Stimulated activated naive B cell treated with anti-CD40 and anti-IgM and Interleukin-4, amounts not matched to agents 10 μg/mL and 1 μg/mL and 100 μg/mL, for 72 hours (primary cell): ENCODE measurements at places on chromosomes 13 and 19.

DNA sequence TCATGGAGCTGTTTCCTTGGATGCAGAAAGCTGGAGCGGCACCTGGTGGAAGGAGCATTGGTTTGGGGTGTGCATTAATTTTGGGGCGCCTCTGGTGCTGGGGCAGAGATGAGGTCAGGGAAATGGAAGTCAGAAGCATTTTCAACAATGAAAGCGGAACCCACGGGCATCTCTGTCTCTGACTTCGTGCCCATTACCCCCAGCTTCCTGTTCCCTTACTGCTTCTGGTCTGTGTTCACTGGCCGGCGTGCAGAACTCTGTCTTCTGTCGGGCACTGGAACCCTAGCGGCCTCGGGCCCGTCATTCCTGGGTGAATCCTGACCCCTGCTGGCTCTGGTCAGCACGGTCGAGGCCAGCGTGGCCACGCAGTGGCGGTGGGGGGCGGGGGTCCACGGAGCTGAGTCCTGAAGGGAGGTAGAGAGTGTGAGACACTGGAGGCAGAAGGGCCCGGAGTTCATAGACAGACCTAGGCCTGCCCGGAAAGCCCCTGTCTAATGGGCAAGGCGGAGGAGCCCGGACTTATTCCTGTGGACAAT, 7.9 kb upstream of the LINGO3 start:
- peak; percentile 51 for DNase-seq
- peaks cover 5% of the 10 kb centered on the region for H3K36me3 ChIP-seq
- peaks cover 7% of the 10 kb centered on the region for H3K27me3 ChIP-seq
- peak overlapping the region; percentile 20 for H3K4me3 ChIP-seq

GRCh38 chr19:55231391-55232285, 3.1 kb upstream of the TMEM86B start:
- peaks cover 41% of the 10 kb centered on the region for H3K36me3 ChIP-seq
- H3K4me1 ChIP-seq = peaks cover 10% of the 10 kb centered on the region
- H3K27me3 ChIP-seq = no peaks in the 10 kb centered on the region

DNA sequence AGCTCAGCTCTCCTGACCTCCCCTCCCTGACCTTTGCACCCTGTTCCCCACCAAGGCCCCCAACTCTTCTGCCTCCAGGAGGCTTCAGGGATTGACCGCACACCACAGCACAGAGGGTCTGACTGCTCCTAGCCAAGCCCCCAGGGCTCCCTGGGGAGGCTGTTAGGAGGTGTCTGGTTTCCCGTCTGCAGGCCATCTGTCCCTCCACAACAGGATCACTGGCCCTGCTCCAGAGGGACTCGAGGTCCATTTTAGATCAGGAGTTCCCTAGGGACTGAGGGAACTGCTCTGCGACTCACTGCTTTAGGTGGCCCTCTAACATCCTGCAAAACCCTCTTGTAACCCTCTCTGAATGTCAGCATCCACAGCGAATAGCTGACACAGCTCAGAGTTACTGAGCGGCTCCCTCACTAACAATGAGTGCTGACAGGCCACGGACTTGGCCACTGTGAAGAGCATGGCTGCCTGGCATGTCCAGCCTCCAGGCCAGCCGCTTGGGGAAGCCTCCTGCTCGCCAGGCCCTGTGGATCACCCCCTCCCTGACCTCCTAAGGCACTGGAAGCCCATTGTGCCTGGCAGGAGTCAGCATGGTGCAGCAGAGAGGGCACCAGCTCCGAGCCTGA, 17.7 kb downstream of the GRIK5 start:
- peaks cover 5% of the 10 kb centered on the region for H3K4me1 ChIP-seq
- H3K27ac ChIP-seq = no peak overlapping the region
- H3K27me3 ChIP-seq = no peaks in the 10 kb centered on the region
- no peak overlapping the region for H3K4me3 ChIP-seq

DNA sequence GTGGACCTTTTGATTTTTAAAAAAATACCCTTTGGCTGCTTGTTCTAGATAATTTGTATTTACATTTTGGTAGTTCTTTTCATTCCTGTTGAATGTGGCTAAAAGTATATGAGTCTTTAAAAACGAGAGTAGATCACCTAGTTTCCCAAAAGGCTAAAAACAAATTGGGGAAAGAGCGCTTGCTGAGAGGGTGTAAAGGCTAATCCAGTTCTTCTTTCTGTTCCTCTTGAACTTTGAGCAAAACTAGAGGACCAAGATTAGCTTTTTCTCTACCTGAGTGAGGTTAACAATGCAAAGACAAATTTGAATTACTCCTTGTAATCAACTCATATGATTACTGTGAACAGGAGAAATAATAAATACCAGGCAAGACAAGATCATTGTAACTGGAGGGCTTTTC, 2513.2 kb downstream of the PCDH9 start:
- no peak overlapping the region for H3K27ac ChIP-seq
- no peaks in the 10 kb centered on the region for H3K4me1 ChIP-seq
- no peak overlapping the region for H3K4me3 ChIP-seq
- no peak for DNase-seq
- H3K36me3 ChIP-seq = no peaks in the 10 kb centered on the region

DNA sequence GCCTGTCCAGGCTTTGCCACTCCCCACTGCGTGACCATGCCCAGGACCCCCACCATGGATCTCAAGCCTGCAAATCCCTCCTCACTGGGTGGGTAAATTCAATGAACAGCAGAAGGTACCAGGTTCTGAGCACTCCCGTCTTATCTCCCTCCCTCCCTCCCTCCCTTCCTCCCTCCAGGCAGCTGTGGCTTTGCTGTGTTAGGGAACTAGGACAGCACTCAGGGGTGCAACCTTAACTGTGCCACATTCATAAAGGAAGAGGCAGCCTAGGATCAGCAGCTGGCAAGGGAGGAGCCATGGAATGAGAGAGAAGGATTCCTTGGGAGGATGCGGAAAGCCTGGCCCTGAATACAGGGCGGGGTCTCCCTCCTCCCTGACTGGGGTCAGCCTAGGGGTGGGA, 5.6 kb downstream of the CEACAM4 start:
- no peak for DNase-seq
- no peak overlapping the region for H3K4me3 ChIP-seq
- no peaks in the 10 kb centered on the region for H3K4me1 ChIP-seq
- H3K27ac ChIP-seq = no peak overlapping the region
- peaks cover 61% of the 10 kb centered on the region for H3K27me3 ChIP-seq

GRCh38 chr13:51581148-51581820, 3.0 kb upstream of the WDFY2 start:
- peak overlapping the region; percentile 14 for H3K4me3 ChIP-seq
- H3K36me3 ChIP-seq = peaks cover 4% of the 10 kb centered on the region
- H3K27me3 ChIP-seq = no peaks in the 10 kb centered on the region
- H3K27ac ChIP-seq = peak overlapping the region; percentile 7

DNA sequence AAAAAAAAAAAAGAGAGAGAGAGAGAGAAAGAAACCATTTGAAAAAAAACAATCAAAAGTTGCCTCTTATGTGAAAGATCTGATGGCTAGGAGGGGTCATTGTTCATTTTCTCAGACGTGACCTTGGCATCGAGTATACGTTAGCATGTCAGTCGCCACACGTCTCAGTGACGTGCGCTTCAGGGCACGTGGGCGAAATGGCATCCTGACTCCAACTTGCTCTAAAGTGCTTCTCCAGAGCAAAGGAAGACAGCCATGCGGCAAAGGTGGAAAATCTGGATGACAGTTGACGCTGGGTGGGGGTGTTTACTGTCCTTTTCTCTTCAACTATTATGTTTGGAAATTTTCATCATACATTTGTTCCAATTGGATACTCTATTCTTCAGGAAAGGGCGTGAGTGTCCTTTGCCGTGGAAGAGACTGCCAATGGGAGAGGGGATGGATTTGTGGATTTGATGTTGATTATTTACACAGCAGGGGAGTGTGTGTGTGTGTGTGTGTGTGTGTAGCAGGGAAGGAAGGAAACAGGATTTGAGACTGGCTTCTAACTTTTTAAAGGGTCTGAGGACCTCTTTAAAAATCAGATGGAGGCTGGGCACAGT, 25.0 kb downstream of the KLF2 start:
- H3K27me3 ChIP-seq = no peaks in the 10 kb centered on the region
- DNase-seq = no peak
- H3K36me3 ChIP-seq = peaks cover 16% of the 10 kb centered on the region

GRCh38 chr19:5298471-5298901, 42.1 kb downstream of the PTPRS start:
- H3K36me3 ChIP-seq = no peaks in the 10 kb centered on the region
- H3K27me3 ChIP-seq = peaks cover 30% of the 10 kb centered on the region
- no peak overlapping the region for H3K27ac ChIP-seq
- no peak overlapping the region for H3K4me3 ChIP-seq

DNA sequence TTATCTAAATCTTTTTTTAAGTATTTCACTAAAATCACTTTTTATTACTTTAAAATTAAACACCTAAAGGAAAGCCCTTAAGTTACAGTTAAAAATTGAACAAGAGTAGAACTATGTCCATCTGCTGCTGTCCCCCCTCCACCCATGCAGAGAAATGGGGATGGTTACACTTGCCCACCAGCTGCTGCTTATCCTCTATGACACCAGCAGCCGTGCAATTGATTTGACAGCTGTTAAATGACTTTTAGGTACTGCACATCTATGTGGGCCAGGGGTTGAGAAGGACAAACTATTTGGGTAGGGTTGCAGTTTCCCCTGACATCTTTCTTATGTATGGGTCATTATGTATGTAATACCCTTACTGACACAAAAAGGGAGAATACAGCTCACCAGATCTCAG, 77.2 kb downstream of the TBC1D4 start:
- no peak overlapping the region for H3K27ac ChIP-seq
- H3K36me3 ChIP-seq = no peaks in the 10 kb centered on the region
- DNase-seq = no peak
- H3K4me1 ChIP-seq = no peaks in the 10 kb centered on the region

GRCh38 chr19:50599427-50599826, 31.2 kb upstream of the LRRC4B start:
- no peak overlapping the region for H3K4me3 ChIP-seq
- H3K36me3 ChIP-seq = no peaks in the 10 kb centered on the region
- no peak overlapping the region for H3K27ac ChIP-seq

DNA sequence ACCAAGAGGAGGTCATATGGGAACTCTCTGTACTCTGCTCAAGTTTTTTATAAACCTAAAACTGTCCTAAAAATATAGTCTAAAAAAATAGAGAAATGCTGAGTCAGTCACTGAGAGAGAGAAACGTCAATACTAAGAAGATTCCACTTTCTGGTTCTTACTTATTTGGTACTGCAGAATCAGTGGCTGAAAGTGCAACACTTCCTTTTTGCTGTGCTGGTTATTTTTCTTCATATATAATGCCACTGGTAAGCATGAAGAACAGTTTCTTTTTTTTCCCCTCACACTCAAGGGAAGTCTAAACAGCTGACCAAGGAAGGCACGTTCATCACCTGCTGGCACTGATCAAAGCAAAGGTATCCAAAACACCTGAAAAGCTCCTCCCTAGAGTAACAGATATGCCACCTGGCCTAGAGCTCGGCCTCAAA, 44.3 kb upstream of the N4BP2L1 start:
- DNase-seq = no peak
- no peak overlapping the region for H3K4me3 ChIP-seq
- H3K27me3 ChIP-seq = no peaks in the 10 kb centered on the region
- no peak overlapping the region for H3K27ac ChIP-seq
- H3K36me3 ChIP-seq = peaks cover 4% of the 10 kb centered on the region

DNA sequence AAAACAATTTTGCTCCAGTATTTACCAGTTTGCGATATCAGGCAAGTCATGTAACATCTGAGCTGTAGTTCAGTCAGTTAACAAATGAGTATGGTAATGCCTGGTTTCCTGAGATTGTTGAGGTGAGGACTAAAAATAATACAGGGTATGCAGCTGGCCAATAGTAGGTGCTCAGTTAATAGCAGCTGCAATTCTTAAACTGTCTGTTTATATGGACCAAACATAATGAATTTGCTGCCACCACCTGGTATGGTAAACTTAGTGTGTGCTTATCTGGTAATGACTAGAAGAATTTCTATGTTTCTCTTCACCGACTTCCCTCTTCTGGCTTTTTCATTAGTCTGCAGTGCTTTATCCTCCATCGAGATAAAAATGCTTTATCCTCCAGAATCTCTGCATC, 9.1 kb downstream of the ZMYM2 start:
- H3K36me3 ChIP-seq = peaks cover 15% of the 10 kb centered on the region
- no peak for DNase-seq
- H3K4me1 ChIP-seq = peaks cover 7% of the 10 kb centered on the region
- no peaks in the 10 kb centered on the region for H3K27me3 ChIP-seq
- H3K4me3 ChIP-seq = no peak overlapping the region

- peaks cover 13% of the 10 kb centered on the region for H3K36me3 ChIP-seq
- H3K27ac ChIP-seq = no peak overlapping the region
- DNase-seq = no peak
Observed at GRCh38 chr19:30222428-30222873, 149.7 kb upstream of the ZNF536 start.

DNA sequence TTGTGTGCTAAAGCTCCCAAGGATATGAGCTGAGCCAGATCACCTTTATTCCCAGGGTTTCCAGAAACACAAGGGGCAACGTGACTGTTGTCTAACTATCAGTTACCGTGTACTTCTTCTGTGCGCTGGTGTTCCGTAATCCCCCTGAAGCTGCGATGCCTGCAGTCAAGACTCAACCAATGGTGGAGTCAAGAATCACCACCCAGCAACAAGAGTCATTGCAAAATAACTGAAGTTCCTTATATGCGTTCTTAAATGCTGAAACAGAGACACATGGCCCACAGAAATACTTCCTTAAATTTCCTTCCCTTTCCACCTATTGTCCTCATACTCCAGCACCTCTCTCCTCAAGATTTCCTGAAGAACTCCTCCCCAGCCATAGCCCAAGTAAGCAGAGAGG, 200.2 kb downstream of the KATNAL1 start:
- no peak overlapping the region for H3K27ac ChIP-seq
- H3K4me3 ChIP-seq = no peak overlapping the region
- peaks cover 8% of the 10 kb centered on the region for H3K27me3 ChIP-seq
- no peaks in the 10 kb centered on the region for H3K36me3 ChIP-seq
- DNase-seq = no peak
- no peaks in the 10 kb centered on the region for H3K4me1 ChIP-seq

DNA sequence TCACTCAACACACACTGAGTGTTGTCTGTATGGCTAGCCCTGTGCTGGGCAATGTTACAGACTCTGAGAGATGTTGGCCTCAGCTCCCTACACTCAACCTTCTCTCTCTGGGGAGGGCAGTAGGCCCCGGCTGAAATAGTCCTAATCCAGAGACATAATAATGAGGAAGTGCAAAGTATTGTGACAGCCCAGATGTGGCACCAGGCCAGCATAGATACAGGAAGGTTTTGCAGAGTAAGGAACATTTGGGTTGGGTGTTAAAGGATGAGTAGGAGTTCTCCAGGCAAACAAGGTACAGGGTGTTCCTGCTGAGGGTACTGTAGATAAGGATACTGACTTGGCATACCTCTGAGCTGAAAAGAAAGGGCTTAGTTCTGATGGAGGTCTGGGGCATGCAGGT, 2.4 kb downstream of the LIN7B start:
- H3K4me3 ChIP-seq = no peak overlapping the region
- peaks cover 62% of the 10 kb centered on the region for H3K4me1 ChIP-seq
- no peak for DNase-seq
- H3K27me3 ChIP-seq = peaks cover 9% of the 10 kb centered on the region
- no peak overlapping the region for H3K27ac ChIP-seq

DNA sequence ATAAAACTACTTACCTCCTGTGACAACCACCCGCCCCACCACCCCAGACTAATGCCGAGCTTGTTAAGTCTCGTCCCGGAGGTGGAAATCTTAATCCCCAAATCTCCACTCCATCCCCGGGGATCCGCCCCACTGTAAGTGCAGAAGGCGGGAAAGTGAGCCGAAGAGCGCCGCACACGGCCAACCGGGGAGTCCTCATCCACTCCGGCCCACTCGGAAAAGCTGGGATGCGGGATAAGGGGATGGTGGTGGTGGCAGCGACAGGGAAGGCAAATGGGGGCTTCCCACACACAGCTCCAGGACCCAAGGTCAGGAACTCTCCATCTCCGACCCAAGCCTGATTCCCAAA, 621 bp downstream of the FBL start:
- peaks cover 38% of the 10 kb centered on the region for H3K4me1 ChIP-seq
- no peak for DNase-seq
- H3K27ac ChIP-seq = peak overlapping the region; percentile 98
- no peaks in the 10 kb centered on the region for H3K27me3 ChIP-seq
